NCI-H460 (cell line): ENCODE measurements at places on chromosomes 12 and 14.

GRCh38 chr14:62711351-62712023 is 333.8 kb downstream of the KCNH5 start:
- DNase-seq = no peak

- DNase-seq = no peak
Observed at GRCh38 chr12:911191-911826, 38.2 kb downstream of the RAD52 start.

DNA sequence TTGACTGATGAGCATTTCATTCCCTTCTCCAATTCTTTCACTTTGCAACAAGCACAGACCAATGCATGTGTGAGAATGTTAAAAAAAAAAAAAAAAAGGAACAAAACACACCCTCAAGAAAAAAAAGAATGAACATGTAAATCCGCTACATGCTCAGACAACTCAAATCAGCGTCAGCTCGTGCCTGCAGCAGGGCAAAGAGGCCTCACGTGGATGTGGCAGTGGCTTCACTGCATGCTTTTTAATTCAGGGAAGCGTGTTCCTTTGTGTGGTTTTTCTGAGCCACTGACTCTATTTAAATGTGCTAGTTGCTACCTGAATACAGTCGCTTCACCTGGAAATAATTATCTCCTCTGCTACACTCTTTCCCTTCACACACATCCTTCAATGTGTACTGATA is 55.1 kb downstream of the PPP1R36 start:
- DNase-seq = no peak

DNA sequence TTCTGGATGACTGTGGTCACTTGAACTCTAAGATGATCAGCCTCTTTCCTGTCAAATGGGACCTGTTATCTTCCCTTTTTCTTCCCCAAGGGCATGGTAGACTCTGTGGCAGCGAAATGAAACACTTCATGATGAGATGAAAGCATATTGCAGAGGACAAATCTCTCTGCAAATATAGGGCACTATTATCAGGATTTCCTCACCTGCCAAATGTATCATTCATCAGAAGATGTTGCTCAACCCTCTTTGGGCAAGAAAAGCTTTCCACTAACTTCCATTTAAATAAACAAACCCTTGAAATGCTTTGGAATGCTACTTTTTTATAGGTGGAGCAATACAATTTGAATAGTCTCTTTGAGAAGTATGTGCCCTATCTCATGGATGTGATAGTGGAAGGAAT is 105.0 kb downstream of the DNAH10 start:
- no peak for DNase-seq

DNA sequence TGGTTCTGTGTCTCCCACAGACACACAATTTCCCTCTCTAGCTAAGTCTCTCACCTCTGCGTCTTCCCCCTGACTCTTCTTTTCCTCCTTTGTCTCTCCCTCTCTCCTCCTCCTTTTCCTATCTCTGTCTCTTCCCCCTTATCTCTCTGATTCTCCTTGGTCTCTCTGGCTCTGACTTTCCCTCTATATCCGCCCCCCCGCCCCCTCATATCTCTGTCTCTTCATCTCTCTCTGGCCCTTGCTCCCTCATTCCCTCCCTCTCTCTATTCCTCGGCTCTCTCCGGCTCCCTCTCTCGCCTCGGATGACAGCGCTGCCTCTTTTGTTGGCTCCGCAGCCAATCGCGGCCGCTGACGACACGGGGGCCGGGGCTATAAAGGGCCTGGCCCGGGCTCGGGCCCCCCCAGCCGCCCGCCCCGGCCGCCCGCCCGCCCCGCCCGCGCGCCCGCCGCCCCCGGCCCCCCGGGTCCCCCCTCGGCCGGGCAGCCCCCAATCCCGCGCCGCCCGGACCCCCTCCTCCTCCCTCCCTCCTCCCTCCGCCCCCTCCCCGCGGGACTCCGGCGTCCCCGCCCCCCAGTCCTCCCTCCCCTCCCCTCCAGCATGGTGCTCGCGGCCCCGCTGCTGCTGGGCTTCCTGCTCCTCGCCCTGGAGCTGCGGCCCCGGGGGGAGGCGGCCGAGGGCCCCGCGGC is at the start of gene GDF11:
TSS of gene GDF11 (plus strand) at position 404 of the 687 bp plus-strand sequence. CDS start at position 599, 195 bp downstream.
- peak; percentile 69 for DNase-seq

- no peak for DNase-seq
Observed at GRCh38 chr14:84323450-84323849, 1206.5 kb upstream of the FLRT2 start.

GRCh38 chr12:95415451-95415850 is 58.5 kb upstream of the METAP2 start:
- no peak for DNase-seq

DNA sequence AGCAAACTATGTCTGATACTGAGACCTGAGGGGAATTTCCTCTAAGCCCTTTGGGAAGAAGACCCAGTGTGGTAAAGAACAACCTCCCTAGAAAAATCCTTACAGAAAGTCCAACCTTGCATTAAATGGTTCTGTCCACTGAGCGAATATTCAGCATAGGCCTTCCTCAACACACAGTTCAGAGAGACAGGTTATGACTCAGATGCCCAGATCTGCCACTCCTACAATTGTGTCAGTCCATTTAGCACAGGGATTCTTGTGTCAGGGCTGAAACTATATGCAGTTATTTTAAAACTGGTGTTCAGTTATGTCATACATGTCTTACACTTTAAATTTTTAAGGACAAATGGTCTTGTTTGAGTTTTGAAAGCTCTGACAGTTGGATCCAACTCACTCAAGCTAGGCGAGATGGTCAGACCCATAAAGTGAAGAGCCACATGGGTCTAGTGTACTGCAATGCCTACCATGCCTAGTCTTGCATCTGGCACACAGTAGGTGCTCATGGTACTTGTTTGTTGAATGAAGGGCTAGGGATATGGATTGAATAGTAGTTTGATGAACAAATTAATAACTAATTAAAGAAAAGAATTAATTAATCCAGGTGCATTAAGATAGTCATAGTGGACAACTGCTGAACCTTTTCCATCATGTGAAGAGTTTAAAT is 207.5 kb upstream of the PWP1 start:
- no peak for DNase-seq

DNA sequence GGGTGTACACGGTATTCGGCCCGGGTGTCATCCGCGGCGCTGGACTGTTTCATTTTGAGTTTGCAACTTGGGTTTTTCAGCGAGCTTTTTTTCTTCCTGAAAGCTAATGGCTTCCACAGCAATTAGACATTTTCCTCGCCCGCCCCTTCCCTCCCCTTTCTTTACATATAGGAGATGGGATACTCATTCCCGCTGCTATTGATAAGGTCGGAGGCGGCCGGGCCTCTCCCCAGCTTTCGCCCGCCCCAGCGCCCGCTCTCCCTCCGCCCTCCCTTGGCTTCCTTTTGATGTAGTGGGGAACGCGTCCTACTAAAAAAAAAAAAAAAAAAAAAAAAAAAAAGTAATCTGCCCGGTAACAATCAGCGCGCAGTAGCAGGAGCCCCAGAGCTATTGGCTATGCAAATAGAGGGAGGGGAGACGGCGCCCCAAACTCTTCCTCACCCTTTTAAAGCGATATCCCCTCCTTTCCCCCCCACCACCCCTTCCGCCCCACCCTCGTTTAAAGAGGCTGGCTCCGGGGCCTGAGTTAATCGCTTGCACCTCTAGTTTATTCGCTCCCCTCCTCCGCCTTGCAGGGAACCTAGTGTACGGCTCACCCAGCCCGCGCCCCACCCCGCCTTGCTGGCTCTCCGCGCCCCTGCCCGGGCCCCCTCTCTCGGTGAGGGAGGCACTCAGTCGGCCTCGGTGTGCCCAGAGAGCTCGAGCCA is 1.7 kb upstream of the CCND2 start:
- DNase-seq = no peak

GRCh38 chr14:83899706-83900105 is 1630.2 kb upstream of the FLRT2 start:
- DNase-seq = no peak

DNA sequence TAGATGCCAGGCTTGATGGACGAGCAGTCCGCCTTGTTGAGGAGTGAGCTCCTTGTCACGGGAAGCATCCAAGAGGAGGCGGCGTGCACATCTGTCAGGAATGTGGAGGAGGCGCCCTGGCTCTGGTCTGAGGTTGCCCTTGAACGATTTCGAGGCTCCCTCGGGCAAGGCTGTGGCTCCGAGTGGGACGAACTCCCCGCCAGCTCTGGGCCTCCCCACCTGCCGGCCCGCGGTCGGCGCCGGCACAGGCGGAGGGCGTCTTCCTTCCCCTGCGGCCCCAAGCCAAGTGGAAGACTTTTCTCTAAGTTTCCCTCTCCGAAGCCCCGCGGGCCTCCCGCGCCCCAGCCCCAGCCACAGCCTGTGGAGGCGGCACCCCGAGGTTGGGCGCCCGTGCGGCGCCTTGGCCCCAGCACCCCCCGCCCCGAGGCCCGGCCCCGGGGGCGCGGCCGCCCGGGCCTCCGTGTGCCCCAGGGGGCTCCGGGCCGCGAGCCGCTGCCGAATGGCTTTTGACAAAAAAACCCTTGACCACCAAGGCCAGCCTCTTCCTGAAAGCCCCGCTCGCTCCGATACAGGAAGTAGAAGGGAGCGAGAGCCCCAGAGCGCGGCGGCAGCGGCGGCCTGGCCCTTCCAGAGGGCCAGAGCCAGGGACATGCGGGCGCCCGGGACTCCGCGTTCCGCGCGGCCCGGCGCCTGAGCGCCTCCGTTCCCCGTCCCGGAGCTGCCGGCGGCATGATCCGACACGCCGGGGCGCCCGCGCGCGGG is at the start of gene RIN3:
TSS of gene RIN3 (plus strand) at position 578 of the 762 bp plus-strand sequence. CDS start at position 730, 152 bp downstream.
- DNase-seq = no peak

DNA sequence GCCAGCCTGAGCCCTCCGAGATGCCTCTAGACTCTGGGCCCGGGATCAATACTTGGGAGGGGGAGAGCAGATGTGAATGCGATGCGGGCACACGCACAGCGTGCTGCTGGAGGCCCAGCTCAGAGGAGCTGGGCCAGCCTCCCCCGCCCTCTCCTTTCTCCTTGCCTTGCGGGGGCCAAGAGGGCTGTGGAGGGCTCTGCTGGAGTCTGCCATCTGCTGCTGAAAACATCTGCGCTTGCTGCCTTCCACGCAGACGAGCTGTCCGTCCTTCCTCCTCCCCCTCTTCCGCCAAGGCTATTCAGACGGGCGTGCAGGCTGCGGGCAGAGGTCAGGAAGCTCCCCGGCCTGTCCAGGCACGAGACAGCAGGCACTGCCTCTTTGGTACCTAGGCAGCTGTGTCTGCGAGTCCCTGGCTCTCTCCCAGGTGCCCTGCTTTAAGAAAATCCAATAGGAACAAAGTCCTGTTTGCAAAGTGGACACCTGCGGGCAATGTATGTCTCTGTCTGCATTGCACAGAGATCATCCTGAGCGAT is 75.2 kb downstream of the SPRING1 start:
- DNase-seq = no peak

DNA sequence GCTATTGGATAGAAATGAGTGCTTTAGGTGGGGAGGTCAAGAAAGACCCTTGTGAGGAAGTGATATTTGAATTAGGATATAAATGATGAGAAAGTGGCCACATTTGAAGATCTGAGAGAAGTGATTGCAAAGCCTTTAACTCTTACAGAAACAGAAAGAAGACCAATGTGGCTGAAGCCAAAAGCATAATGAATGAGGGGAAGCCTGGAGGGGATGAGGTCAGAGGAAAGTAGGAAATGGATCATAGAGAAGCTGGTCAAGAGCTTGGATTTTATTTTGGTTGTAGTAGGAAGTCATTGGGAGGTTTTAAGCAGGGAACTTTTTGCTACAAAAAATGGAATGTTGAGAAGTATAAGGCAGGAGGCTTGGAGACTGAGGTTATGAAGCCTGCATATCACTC is 3.5 kb upstream of the GYS2 start:
- DNase-seq = no peak
